ENCODE measurements at places on chromosomes 7 and 10.

DNA sequence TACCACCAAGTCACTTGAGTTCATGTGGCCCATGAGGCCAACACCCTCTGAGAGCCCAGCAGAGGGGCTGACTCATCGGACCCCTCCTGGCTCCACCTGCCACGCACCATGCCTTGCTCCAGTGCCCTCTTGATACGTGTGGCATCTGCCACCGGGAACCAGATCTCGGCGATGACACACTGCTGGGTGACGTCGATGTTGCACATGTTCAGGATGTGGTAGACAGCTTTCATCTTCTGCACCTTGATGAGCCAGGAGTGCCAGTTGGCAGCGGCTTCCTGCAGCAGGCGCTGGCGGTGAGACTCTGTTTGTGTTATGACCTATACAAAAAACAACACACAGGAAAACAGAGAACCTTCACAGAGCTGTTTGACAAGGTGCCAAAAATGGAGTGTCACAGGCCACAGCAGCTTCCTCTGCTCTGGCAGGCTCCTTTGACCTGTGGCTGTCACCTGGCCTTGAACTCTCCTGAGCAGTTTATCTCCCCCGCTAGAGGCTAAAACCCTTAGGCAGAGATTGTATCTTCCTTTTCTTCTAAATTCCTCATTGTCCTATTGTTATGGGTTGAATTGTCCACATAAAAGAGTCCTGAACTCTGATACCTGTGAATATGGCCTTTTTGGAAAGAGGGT is 45.2 kb upstream of the TMEM213 start:
- peaks cover 28% of the 10 kb centered on the region for H3K27me3 ChIP-seq
- H3K27ac ChIP-seq = no peak overlapping the region
- no peaks in the 10 kb centered on the region for H3K4me1 ChIP-seq
- peak; percentile 27 for DNase-seq
- H3K4me3 ChIP-seq = no peak overlapping the region

GRCh38 chr10:70232155-70232858 is 922 bp downstream of the PPA1 start:
- no peaks in the 10 kb centered on the region for H3K36me3 ChIP-seq
- H3K27me3 ChIP-seq = no peaks in the 10 kb centered on the region
- H3K4me3 ChIP-seq = peak overlapping the region; percentile 91
- 0 out of 2 replicates have a peak overlapping the region, but pooled peaks have one; percentile 3 for H3K27ac ChIP-seq
- DNase-seq = peak; percentile 71

DNA sequence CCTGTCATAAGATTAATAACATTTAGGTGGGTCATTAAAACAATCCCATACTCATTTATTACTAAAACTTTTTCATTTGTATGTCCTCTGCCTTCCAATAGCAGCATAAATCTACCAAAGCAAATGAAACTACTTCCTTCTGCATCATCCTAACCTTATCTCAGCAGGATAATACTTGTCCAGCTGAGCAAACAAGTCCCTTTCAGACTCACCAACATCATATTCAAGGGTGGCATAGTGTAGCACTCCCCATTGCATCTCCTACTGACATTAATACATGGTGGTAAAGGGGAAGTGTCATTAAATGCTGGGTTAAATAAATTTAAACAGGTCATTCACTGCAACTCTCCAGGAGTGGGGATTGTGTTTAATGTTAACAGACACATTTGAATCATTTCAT is 3.4 kb upstream of the MINDY3 start:
- no peaks in the 10 kb centered on the region for H3K36me3 ChIP-seq
- peaks cover 9% of the 10 kb centered on the region for H3K4me1 ChIP-seq
- no peak overlapping the region for H3K27ac ChIP-seq
- H3K4me3 ChIP-seq = no peak overlapping the region
- DNase-seq = no peak

GRCh38 chr10:31707093-31708039 is 221.3 kb downstream of the ARHGAP12 start:
- peak overlapping the region; percentile 80 for H3K27ac ChIP-seq
- no peaks in the 10 kb centered on the region for H3K36me3 ChIP-seq
- no peaks in the 10 kb centered on the region for H3K27me3 ChIP-seq
- peaks cover 21% of the 10 kb centered on the region for H3K4me1 ChIP-seq
- DNase-seq = peak; percentile 86
- peak overlapping the region; percentile 43 for H3K4me3 ChIP-seq

DNA sequence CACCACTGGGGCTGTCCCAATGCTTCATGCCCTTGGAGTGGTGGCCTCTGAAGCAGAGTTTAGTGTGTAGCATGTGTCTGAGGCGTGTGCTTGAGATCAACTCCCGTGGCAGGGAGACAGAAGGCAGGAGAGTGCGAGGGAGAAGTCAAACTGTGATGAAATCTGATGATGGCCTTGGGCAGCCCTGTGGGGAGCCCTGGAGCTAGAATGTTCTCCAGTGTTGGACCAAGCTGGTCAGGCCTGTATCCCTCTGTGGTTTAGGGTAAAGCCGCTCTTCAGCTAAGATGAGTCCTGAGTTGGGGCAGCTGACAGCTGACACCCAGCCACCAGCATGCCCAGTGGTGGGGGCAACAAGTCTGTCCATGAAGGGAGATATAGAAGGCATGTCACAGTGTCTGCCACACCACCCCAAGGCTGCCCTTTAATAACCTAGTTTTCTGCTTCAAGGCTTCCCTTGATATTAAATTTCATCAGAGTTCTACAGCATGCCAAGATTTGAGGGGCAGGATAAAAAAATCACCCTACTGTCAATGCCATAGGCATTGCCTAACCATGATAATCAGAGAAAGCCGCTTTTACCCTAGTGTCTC is 170.5 kb upstream of the SVIL start:
- DNase-seq = no peak
- H3K4me3 ChIP-seq = no peak overlapping the region
- peaks cover 53% of the 10 kb centered on the region for H3K4me1 ChIP-seq
- no peaks in the 10 kb centered on the region for H3K27me3 ChIP-seq
- H3K27ac ChIP-seq = no peak overlapping the region
